AG09309 (cell line): ENCODE measurements at places on chromosomes 5 and 9.
A peak's percentile ranks its signal among the peaks of the same experiment; 100 is the strongest.

DNA sequence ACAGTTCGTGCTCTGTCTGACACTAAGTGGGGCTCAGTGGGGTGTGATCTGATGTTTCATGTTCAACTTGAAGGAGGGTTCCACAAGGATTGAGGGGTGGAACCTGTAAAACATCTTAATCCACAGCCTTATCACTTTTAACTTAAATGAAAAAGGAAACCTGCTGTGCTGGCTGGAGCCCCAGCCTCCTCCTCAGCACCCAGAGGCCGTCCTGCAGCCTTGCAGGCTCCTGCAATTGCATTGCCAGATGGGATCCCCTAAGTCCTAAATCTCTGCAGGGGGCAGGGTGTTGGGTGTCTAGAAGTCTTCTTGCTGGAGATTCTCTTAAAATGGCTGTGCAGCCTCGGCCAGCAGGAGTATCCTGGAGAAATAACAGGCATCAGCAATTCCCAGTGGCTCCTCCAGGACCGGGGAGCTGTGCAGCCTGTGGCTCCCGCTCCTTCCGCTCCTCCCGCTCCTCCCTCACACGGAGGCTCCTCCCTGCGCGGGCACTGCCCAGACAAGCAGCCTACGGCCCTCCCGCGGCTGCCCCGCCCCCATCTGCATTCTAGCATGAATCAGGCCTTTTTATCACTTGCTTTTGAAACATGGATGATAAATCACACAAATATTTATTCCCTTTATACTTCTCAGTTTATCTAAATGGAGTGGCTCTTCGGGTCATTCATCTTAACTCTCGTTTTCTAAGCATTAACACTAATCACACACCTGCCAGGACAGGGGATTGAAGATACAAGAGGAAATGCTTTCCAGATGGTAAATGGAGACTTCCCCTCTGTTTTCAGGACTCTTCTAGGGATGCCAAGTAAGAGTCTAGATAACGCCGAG, 131.0 kb downstream of the ADAMTS16 start:
- DNase-seq: peak; percentile 63

GRCh38 chr5:97666783-97667182, 483.7 kb upstream of the RIOK2 start:
- no peak for DNase-seq

DNA sequence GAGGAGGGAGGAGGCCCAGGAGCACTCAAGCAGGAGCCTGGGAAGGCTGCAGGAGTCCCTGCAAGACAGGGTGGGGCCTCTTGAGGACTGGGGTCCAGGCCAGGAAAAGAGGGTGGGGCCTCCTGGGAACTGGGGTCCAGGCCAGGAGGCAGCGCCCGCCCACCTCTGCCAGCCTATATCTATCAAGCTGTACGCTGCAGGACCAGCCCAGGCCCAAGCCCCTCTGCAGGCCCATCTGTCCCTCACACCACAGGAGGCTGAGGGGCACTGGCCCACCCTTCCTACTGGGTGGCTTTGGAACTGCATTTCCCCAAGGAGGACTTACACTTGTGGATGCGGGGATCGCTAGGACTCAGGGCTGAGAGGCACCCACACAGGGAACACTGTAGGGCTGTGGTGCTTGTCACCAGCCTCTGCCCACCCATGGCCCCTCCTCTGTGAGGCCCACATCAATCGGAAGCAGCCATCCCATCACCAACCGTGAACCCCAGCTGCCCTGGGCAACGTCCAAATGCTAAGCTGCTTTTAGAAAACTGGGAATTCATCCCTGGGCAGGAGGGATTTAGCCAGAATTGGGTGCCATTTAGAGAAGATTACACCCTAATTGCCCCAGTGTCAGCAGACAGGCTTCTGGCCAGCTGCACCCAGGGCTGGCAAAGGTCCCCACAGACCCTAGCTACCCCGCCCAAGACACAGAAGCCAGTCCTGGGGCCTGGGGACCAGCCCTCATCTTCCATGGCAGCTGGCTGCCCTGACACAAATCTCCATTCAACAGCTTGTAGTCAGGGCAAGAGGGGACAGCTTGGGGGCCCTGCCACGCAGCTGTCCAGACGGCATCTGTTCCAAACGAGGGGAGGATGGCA, 15.3 kb downstream of the BICD2 start:
- no peak for DNase-seq

GRCh38 chr5:124906339-124907097, 160.1 kb upstream of the ZNF608 start:
- peak; percentile 62 for DNase-seq

GRCh38 chr9:98567540-98568233, 141.0 kb downstream of the GABBR2 start:
- DNase-seq: no peak

- DNase-seq: no peak
These were observed 55.6 kb downstream of the DUSP1 start for GRCh38 chr5:172715421-172715780.

DNA sequence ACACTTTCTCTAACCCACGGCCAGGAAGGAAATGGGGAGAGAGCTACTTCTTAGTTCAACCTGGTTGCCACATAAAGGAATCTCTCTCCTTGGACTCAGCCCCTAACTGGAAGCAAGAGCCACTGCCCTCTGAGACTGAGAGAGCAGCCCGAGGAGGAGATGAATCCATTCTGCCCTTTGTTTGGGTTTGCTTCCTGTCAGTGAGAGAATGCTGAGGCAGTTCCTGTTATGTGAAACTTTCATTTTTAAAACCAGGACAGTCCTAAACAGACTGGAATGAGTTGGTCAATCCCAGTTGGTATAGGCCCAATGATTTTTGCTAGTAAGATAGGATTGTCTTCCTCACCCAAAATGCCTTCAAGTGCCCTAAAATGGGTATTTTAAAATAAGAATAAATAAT, 205.1 kb downstream of the NTRK2 start:
- DNase-seq: no peak

DNA sequence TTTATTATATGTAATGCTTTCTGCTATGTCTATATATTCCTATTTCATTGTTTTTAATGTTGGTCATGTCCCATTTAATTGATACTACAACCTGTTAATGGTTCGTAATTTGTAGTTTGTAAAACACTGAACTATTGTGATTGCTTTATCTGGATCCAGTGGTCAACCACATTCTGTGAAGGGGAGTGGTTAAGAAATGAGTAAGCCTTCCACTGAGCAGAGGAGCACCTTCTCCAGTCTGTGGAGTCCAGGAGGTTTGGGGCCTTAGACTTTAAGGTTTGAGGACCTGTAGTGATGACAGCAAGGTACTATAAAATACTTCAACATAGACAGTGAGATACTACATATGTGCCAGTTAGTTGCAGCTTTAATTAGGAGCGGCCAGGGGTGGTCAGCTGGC, 67.7 kb upstream of the RAD23B start:
- DNase-seq: no peak

- no peak for DNase-seq
These were observed 24.9 kb downstream of the ATOX1 start for GRCh38 chr5:151733358-151734063.

DNA sequence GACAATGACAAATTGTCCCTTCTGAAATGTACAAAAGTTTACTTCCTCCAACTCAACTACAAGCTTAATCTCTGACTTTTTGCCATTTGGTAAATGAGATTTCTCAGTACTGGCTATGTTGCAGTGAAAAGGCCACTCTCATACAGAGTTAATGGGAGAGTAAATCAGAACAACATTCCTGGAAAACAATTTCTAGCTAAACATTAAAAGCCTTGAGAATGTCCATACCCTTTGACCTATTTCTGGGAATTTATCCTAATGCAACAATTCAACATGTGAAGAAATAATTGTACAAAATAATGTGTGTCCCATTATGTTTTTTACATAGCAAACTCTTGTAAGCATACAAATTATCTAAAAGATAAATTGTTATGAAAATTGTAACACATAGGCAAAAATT, 56.3 kb upstream of the SPEF2 start:
- no peak for DNase-seq

- DNase-seq: no peak
These were observed 1.4 kb downstream of the CMYA5 start for GRCh38 chr5:79691007-79691406.

DNA sequence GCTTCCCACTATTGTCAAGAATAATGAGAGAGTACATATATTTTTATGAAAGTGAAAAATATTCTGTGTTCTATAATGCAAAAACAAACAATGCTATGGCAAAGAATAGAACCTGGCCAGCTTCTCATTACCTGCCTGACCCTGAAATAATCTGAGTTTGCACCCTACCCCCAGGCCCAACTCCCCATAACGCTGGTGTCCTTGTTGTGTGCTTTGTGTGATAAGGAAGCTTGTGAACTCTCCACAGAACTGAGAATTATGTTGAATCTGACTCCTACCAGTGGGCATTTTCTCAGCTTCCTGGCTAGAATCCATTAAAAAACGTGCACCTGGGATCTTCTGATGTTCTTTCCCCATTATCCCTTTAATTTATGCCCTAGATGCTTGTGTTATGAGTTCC, 178.0 kb upstream of the GNA14 start:
- no peak for DNase-seq

GRCh38 chr5:180367991-180368390, 14.9 kb upstream of the GFPT2 start:
- no peak for DNase-seq

DNA sequence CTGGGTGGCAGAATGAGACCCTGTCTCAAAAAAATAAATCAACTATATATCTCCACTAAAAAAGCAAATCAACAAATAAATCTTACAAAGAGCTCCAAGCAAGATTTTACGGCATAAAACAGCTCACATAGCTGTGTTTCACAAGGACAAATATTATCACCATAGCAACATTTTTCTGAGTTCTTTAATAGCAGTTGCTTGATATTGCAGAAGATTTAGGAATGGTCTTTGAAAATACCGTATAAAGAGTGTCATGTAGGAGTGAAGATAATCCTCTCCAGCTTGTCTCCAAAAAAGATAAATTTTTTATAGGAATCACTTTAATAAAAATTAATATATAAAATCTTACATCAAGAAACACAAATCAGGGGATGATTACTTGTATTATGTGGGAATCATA, 36.6 kb upstream of the MYOT start:
- no peak for DNase-seq

DNA sequence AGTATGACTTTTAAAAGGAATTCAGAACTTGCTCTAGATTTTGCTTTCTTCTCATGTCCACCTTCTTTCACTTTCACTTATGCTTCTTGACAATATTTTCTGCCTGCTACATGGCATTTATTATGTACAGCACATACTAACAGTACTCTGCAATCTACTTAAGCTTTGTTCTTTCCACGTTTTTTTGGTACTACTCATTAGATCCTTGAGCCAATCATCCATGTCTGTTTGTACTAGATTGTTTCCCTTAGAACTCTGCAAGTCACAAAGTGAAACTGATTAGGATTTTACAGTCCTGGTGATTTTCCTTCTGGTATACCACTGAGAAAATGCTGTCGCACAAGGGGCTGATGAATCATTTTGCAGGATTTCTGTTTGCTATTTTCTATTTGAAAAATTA, 78.3 kb downstream of the PARP8 start:
- DNase-seq: peak; percentile 28

- no peak for DNase-seq
These were observed 19.2 kb upstream of the SYNPO start for GRCh38 chr5:150621301-150621700.

DNA sequence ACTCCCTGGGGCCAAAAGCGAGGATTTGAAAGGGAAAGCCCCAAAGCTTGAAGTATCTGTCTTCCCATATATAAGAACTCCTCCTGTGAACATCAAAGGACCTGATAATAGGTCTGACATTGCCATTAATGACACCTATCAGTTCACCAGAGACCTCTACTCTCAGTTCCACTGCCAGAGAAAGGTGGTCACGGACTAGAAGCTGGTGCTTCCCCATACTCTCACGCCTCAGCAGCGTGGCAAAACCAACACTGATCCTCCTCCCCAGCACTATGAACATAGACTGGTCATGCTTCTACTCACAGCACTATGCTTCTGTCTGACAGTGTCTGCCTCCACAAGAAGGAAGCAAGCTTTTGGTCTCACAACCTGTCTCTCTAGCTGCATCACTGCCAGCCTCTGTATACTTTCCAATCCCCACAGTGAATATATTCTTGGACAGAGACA, 37.9 kb downstream of the NRG2 start:
- DNase-seq: no peak
